ENCODE measurements at places on chromosomes 12 and 14.

DNA sequence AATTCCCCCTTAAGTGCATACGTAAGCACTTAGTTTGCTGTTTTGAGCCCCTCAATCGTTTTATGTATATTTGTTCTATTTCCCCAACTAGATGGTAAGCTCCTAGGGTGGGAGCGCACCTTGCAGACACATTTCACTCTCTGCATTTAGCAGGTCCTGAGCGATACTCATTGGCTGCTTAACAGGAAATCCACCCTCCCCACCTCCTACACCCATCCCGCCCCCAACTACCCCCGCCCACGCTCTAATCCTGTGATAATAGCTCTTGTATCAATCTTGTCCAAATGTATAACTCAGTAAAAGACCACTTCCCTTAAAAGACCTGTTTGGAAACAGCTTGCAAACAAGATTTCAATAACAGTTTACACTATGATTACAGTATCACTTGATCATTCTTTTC is 8.1 kb downstream of the LPAR5 start:
- DNase-seq = no peak

DNA sequence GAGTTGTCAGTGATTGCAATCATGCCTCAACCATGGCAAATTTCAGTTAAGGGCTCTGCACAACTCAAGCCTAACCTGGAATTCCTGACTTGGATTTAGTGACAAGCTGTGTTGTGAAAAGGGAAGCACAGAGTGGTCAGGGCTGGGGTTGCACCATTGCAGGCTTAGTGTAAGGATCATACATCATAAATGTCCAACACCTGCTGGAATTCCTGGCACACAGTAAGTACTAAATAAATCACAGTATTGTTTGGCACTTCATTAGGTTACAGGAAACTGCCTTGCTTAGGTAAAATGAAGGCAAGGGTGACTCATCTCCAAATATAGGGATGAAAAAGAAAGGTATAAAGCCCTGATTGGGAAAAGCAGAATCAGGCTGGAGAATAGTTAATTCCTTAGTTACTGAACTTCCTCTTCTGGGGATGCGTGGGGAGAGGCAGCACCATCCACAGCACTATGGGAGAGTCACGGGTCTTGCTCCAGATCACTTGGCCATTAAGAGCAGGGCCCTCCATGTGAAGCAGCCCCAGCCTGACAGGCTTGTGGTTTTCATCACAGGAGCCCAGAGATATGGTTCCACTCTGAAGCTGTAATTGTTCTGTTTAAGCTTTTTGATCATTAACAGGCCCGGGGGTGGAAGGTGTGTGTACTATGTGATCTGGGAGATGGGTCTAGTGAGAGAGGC is 39.7 kb downstream of the SLC8A3 start:
- DNase-seq = no peak

- DNase-seq = peak; percentile 52
Observed at GRCh38 chr12:51023625-51024382, 2.4 kb downstream of the SLC11A2 start.

DNA sequence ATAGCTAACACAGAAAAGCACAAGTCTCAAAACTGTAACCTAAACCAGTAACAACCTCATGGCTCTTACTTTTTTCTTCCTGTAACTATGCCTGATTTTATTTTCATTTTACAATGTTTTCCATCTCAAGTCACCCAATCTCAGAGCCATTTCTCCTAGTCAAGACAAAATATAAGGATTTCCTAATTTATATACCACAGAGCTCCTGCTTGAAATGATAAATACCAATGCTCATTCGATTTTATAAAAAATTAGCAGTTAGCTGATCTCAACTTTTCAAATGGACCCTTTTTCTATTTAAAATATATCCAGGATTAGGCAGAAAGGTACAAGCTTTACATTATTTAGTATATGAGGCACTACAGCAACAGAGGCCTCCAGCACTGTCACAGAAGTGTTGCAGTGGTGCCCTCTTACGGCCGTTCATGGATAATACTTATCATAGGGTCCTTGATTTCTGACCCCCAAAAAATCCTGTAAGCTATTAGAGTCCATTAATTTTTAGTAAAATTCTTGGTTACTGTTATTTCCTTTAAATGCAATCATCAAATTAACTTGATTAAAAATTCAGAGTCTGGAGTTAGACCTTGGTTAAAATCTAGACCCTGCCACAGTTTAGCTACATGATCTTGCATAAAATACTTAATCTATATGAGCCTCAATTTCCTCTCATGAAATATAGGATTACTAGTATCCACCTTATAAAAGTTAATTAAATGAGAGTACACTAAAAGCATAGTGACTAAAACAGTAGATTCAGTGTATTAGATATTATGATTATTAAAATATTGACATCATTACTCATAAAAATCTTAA is 68.3 kb downstream of the SEC23A start:
- DNase-seq = no peak

- no peak for DNase-seq
Observed at GRCh38 chr12:71691504-71692129, 5.7 kb downstream of the TMEM19 start.

DNA sequence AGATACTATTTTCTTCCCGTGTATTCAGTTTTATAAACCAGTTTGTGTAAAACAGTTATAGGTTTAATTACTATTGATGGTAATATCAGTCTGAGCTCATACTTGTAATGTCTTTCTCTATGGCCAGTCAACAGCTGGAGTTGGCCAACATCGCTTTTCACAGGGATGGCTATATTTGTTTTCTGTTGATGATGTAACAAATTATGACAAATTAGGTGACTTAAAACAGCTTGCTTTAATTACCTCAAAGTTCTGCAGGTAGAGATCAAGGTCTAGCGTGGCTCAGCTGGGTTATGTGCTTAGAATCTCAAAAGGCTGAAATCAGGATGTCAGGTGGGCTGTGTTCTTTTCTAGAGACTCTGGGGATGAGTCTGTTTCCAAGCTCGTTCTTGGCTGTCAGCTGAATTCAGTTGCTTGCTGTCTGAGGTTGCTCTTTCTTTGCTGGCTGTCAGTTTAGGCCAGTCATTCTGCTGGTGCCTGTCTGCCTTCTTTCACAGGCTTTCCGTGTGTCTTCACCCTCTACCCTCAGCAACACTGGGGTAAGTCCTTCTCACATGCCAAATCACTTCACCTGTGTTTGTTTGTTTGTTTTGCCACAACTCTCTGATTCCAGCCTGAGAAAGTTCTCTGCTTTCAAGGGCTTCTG is 370.2 kb upstream of the E2F7 start:
- DNase-seq = no peak

DNA sequence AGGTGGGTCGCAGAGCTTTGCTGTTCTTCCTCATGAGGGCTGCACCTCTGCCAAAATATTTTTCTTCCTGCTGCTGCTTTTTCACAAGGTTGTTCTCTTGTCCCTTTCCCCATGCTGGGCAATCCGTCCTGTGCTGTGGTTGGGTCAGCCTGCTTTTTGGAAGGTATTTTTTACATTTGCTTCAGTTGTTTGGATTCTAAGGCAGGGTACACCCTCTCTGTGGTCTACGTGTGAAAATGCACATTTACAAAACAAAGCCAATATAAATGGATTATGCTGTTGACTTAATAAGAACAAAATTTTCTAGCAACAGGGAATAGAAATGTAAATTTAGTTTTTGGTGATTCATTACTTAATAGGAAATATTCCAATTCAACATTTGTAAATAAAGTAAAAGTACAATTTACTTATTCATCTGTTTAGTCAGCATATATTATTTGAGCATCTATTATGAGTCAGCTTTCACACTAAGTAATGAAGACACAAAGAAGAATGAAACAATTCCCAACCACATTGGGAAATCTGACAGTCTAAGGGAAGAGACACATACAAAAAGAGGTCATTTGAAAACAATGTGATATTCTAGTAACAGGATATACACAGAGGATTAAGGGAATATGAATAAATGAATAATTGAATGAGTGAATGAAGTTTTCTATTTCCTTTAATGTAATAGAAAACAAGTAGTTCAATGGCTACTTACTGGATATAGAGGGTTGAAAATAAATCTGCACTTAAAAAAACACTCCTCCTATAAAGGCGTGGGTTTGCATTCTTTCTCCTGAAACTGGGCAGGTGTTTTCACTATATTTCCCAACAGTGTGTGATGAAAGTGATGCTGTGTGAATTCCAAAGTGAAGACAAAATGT is 94.6 kb upstream of the PRICKLE1 start:
- DNase-seq = peak; percentile 76

DNA sequence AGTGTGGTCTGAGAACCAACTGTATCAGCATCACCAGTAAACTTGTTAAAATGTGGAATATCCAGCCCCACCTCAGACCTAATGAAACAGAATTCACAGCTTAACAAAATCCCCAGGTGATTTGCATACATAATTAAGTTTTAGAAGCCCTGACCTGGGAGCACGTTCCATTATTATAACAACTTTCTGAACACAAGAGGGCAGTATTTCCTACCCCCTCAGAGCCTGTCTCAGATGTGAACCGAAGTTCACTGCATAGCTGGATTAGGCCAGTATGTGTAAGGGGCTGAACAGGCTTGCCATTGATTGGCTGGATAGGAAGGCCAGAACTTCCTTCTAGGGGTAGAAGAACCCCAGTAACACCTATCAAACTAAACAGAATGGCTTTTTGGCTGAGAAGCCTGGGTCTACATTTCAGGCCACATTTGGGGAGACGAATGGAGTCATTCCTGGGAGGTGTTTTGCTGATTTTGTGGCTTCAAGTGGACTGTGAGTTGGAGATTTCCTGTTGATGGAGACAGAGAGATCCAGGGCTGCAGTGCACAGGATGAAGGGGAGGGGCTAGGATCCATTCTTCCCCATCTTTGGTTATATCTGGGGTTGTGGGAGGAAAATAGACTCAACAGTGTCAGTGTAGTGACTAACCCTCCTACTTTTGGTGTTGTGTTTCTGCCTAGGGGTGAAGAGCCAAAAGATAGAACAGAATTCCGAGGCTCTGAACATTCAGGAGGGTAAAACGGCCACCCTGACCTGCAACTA is 94.7 kb upstream of the OR4E1 start:
- DNase-seq = peak; percentile 24

DNA sequence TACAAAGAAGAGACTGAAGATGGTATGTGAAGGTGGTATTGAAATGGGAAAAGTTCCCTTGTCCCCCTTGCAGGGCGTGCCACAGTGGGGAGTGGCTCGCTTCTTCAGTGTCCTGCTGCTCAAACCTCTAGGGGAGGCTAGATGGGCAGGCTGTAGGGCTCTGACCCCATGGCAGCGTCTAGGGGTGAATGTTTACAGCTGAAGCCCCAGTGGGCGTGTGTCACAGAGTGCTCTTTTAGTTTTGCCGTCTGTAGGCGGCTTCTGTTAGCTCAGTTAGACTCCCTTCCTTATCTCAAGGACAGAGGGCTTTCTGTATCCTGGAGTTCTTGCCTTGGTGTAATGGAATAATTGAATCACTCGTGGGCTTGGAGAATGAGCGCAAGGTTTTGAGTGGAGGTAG is 266.2 kb downstream of the RAD51B start:
- no peak for DNase-seq
